Activated CD4-positive, CD25-positive, alpha-beta regulatory T cell (primary cell): ENCODE measurements at places on chromosomes 12 and 14.

- no peak for DNase-seq
Observed at GRCh38 chr12:92078167-92079053, 67.2 kb downstream of the BTG1 start.

GRCh38 chr14:94466706-94467370 lies 9.2 kb downstream of the SERPINA9 start:
- no peak for DNase-seq

GRCh38 chr14:74983343-74983742 lies 19.4 kb upstream of the EIF2B2 start:
- no peak for DNase-seq

DNA sequence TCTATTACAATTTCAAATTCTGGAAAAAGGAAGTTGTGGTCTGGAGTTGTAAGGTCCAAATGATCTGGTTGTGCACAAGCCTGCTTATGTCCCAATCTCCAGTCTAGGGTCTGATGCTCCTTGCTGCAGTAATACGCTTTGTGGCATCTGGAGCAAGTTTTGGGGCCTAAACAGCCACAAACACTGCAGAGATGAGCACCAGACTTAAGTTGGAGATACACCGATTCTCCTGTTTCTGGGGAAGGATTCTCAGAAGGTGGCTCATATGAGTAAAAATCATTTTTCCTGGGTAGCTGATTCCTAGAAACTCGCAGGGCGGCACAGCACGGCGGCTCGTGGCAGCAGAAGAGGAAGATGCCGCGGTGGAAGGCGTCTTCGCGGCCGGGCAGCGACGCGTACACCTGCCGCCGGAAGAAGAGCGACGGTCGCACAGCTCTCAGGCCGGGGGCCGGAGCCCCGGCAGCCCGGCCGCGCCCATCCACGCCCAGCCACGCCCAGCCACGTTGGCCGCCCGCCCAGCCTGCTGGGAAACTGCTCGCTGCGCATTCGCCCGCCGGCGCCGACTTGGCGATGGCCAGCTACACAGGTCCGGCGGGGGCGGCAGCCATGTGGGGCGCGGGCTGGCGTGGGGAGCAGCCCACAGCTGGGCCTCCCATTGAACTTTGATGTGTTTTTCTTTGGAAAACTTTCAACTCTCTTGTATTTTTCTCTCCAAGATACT lies 129.0 kb downstream of the ASCL4 start:
- DNase-seq, result no peak
